ENCODE measurements at places on chromosomes 3 and 15. TPM values are rescaled to one million over a fixed set of nuclear protein-coding genes. Genes with fewer than 3 reads are reported as not detected.

The C3orf70 gene
- 5.3 TPM for polyA plus RNA-seq

The CRYGS gene
- polyA plus RNA-seq = 5.2 TPM

The PATL2 gene
- polyA plus RNA-seq = 0.50 TPM

The HGD gene
- polyA plus RNA-seq = 0.41 TPM

The NMNAT3 gene
- polyA plus RNA-seq = 7.8 TPM

The XCR1 gene
- polyA plus RNA-seq = 0.24 TPM

The GRK7 gene
- polyA plus RNA-seq = not detected

The TERC gene
- polyA plus RNA-seq = 0.36 TPM

GRCh38 chr15:88513195-88513594, 33.3 kb downstream of the DET1 start:
- DNase-seq = no peak

DNA sequence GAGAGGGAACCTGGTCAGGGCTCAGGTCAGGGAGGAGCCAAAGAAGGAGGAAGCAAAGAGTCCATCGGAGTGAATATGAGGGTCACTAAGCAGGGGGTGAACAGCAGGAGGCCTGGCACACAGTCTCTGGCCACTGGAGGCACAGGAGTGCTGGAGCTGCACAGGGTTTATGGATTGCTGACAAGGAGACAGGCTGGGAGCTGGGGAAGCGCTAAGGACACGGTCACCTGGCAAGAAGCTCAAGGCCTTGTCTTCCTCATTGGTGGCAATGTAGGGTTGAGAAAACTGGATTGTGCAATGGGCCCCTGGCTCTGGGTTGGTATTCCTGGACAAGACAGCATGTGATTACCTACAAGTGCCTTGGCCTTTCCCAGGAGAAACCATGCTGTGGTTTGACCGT, 5.8 kb upstream of the CAMP start:
- DNase-seq = no peak

- peak; percentile 66 for DNase-seq
Observed at GRCh38 chr3:42430781-42431532, 20.5 kb upstream of the LYZL4 start.

DNA sequence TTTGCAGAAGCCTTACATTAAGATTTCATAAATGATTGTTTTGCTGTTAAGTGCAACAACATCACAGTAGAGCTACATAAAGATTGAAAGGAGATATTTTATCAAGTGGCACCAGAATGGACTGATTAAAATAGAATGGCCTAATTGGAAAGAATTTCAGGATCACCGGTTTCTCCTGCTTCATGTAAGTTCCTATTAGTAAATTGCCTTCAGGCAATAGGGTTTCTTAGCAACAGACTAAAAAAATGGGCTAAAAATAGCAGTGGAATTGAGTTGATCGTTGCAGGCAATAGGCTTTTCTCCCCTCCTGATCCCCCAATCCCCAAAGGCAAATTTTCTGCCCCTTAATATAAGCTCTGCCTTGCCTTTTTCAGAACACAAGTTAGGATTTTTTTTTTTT, 917 bp downstream of the LNP1 start:
- DNase-seq = peak; percentile 74

DNA sequence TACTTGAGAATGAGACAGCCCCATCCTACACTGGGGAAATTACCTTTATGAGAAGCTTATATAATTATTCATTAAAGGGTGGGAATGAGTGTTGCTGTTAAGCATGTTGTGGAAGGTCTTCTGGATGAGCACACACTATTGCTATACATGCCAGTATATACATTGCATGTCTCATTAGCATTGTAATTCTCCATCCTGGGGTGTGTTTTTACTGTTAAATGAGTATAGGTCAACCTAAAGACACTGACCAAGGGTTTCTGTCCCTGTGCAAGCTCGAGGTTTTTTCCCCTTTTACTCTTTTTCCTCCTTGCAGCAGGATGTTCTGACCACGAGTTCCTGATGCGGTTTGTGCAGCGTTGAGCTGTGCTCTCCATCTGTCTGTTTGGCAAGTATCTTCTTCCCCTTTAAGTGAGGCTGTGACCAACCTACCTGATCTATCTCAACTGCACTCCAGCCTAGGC, 7.2 kb upstream of the IVD start:
- DNase-seq = no peak

GRCh38 chr15:86009727-86010126, 69.9 kb upstream of the AGBL1 start:
- DNase-seq = no peak

DNA sequence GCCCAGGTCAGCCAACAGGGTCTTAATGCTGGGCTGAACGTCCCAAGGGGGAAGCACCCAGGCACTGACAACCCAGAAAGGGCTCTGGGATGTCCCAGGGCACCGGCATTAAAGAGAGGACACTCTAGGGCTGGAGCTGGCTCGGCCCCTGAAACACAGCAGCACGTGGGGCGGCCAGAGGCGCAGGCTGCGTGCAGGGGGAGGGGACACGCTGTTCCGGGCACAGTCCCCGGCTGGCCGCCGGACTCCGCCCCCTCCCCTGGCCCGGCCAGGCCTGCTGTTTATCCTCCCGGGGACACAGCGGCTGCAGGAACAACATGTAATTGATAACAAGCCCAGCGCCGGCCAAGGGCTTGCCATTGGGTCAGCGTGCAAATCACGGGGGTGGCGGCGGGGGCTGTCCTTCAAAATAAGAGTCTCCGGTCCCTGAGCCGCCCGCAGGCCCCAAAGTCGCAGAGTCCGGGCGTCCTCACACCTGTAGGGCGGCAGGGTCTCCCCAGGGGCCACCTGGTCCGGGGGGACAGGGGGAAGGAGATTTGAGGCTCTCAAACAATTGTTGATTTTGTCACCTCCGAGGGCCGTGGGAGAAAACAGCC, 1.3 kb downstream of the KLF15 start:
- peak; percentile 81 for DNase-seq

DNA sequence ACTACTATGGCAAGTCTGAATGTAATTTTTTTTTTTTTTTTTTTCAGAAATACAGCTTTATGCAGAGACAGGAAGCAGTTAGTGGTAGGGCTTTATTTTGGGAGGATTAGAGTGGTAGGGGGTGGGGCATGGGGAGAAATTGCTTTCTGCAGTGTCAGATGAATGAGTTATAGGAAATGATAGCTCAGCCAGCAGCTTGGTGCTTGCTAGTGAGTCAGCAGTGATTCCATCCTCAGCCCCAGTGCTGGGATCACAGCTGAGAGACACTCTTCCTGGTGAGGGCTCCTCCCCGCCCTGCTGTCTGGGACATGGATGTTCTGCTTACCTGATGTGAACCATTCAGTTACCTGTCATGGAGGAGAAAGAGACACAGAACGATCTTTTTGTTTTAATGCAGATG, 39.6 kb downstream of the SEMA6D start:
- DNase-seq = peak; percentile 8

DNA sequence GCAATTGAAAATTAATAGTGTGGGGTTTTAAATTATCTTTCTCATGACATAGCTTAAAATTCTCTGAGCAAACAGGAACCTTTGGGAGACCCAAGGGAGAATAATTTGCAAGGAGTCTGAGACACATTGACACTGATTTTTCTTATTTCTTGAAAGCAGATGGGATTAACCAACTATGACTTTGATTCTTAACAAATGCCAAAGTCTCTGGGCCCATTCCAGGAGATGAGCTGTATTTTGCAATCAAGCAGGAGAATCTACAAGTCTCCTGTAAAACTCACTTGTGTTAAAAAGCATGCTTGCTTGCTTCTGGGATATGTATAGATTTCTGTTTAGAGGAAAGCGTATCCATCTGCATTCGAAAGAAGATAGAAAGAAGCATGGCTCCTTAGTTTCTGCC, 71.3 kb upstream of the STT3B start:
- no peak for DNase-seq

DNA sequence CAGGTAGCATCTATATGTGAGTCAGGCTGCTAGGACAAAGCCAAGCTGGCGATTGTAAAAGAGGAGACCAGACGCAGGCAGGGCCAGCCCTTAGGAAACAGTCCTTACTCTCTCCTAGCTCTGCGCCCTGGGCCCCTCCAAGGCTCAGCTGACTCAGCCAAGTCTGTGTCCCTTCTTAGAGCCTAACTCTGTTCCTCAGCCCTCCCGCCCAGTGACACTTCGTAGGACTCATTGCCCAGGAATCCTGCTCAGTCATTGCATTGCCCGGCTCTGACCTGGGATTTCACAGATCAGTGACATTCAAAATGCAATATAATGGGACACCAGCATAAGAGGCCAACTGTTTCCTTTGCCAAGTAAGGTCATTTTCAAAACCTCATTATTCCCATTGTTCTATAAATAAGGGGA, 244.2 kb downstream of the TLE3 start:
- DNase-seq = no peak

DNA sequence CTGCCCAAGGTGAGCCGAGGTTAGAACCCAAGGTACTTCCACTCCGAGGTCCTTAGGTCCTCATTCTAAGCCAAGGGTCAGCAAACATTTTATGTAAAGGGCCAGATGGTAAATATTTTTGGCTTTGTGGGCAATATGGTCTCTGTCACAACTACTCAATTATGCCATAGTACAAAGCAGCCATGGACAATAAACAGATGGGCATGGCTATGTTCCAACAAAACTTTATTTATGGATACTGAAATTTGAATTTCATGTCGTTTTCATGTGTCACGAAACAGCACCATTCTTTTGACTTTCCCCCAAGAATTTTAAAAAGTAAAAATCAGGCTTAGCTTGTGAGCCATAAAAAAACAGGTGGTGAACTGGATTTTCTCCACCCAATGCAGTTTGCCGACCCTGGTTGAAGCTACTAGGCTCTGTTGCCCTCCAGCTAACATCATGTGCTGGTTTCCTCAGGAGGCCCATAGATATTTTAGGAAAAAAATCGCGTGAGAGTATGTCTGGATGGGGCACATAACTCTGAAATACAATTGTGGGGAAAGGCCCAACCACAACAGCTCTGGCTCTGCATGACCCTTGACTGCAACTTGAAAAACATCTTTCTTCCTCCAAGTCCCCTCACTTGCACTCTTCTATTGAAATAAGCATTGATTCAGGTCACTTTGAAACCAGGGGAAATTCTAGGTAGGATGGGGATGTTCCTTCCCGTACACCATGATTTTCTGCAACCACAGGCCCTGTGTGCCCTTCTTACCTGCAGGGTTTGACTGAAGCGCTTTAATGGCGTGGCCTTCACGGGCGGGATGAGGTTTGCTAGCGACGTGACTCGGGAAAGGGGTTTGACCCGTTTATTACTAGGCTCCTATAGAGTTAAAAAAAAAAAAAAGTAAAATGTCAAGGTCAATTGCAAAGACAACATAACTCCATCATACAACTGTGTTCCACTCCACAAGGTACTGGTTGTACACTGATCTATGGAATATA, 28.5 kb downstream of the ARHGEF3 start:
- no peak for DNase-seq

GRCh38 chr3:138119423-138119766, 4.0 kb upstream of the DZIP1L start:
- DNase-seq = no peak

DNA sequence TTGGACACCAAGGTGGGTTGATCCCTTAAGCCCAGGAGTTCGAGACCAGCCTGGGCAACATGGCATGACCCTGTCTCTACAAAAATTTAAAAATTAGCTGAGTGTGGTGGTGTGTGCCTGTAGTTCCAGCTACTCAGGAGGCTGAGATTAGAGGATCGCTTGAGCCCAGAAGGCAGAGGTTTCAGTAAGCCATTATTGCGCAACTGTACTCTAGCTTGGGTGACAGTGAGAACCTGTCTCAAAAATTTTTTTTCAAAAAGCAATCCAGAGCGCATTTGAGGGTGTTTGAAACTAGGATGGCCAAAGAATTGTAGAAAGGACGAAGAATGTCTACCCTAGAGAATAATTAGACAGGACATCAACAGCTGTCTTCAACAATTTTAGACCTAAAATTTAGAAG, 103.4 kb downstream of the STAC start:
- DNase-seq = no peak

DNA sequence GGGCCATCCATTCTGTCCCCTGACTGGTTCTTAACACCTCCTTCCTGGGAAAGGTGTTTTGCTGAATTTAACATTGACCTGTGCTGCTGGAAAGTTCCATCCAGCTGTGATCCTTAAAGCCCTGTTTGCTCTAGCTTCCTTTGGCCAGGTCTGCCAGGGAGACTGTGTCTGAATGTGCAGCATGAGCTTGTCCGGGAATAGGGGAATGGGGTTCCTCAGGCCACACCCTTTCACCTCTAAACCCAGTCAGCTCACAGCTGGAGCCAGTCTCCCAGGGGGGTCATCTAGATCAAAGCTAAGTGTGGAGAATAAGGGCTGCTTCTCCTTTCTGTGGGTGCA, 174.3 kb downstream of the CHDH start:
- no peak for DNase-seq

GRCh38 chr15:71215126-71215894, 100.0 kb downstream of the THSD4 start:
- DNase-seq = no peak

GRCh38 chr3:124837730-124838186, 49.4 kb downstream of the ITGB5 start:
- DNase-seq = peak; percentile 51

GRCh38 chr3:170419557-170420087, 954 bp downstream of the CLDN11 start:
- DNase-seq = peak; percentile 4

All from muscle of arm (tissue), 14 donors.